Stimulated activated CD8-positive, alpha-beta memory T cell treated with anti-CD3 and anti-CD28 coated beads, Interleukin-15, amount 100 ng/mL, for 4 hours (primary cell): ENCODE measurements at places on chromosomes 3 and 15.

- DNase-seq, result no peak
Observed at GRCh38 chr3:148943506-148944205, 47.7 kb upstream of the GYG1 start.

DNA sequence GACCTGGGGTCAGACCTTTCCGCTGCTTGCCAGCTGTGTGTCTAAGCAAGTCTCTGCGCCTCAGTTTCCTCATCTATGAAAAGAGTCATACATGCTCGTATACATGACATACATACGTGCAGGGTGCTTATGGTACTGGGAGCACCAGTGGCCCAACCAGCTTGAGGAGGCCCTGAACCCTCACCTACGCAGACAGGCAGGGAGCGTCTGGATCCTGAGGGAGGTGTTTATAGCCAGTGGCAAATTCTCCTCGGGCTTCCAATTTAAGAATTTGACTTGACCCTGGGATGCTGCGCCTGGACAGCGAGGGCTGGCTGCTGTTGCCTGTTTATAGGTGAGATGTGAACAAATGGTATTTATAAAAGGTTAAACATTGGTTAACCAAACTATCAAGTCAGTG is 17.7 kb upstream of the FGD5 start:
- no peak for DNase-seq

GRCh38 chr3:181461381-181461780 is 250.3 kb upstream of the SOX2 start:
- DNase-seq, result no peak

GRCh38 chr3:160981217-160981938 is 123.8 kb downstream of the B3GALNT1 start:
- no peak for DNase-seq

GRCh38 chr3:4751502-4752101 is 227.6 kb upstream of the BHLHE40 start:
- DNase-seq, result no peak
